Left ventricle myocardium superior (tissue), 1 donor: ENCODE measurements at places on chromosomes 12 and 14.
A peak's percentile ranks its signal among the peaks of the same experiment; 100 is the strongest.

DNA sequence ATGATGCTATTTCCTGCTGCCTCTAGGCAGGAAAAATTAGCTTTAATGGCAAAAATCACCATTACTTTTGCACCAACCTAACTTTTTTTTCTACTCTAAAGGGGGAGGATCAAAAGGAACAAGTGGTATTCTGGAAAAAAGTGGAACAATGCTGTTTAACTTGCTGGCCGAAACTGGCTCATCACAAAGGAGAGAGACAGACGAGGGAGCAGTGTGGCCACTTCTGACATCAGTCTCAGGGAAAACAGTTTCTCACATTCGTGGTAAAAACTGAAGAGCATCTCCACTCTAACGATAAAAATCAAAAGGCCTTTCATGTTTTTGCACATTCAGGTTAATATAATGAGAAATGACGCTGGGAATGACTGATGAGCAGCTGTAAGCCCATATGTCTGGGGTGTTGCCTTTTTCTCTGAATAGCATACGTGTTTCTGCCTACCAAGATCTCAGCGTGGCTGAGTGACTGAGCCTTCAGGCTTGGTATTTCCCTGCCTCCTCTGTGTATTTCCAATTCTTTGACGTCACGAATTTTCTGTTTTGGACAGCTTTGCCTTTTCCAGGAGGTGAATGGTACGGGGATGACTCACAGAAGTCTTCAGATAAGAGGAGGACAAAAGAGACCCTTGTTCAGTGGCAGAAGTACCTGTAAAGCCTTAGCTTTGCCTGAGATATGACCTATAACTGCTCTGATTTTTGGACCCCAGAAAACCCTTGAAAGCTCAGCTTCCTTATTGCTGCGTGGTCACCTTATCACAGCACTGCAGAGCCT is 358.8 kb downstream of the GLT1D1 start:
- DNase-seq = no peak

DNA sequence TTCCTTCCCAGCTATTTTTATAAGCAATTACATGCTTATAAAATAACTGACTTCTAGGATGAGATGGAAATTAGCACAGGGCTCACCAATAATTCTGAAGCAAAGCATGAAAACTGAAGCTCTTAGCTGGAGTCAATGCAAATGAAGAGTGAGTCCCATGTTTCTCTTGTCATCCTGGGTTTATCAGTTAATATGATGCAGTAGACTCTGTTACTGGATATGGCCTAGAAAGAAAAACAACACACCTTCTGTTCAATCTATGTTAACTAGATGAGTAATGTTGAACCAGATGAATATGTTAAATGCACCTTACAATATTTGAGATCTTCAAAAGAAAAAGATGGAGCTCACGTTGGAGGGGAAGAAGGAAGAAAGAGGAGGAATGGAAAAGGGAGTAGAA is 229.4 kb downstream of the DUSP6 start:
- no peak for DNase-seq

DNA sequence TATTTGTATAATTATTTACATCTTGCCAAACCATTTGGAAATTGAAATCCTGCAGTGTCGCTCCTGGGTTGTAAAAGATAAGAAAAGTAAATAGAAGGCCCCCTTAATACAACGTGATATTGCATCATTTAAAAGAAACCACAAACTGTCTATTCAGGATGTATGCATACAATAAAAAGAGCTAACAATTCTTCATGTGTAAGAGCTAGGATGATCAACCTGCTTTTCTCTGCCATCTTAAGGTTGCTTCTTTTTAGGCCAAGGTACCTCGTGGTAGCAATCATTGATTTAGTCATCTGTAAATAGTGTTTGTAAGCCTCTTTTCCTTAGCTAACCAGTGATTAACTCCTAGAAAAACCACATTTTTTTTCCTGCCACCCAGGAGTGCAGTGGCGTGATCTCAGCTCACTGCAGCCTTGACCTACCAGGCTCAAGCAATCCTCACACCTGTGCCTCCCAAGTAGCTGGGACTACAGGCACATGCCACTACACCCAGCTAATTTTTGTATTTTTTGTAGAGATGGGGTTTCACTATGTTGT is 3.3 kb upstream of the USP44 start:
- DNase-seq = no peak

GRCh38 chr14:22432348-22432976 is 156.6 kb downstream of the DAD1 start:
- no peak for DNase-seq

GRCh38 chr14:75063013-75063412 is 811 bp downstream of the ACYP1 start:
- DNase-seq = no peak

DNA sequence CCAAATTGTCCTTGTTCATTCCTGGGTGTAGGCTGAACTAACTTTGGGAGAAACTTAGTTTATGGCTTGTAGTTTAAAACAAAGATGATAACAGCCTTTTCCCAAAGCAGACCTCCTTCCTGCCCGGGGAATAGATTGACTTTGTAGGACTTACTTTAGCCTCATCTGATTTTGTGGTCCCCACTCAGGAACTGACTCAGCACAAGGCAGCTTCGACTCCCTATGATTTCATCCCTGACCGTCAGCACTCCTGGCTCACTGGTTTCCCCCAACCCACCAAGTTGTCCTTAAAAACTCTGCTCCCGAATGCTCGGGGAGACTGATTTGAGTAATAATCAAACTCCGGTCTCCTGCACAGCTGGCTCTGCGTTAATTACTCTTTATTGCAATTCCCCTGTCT is 40.1 kb upstream of the DDHD1 start:
- no peak for DNase-seq

DNA sequence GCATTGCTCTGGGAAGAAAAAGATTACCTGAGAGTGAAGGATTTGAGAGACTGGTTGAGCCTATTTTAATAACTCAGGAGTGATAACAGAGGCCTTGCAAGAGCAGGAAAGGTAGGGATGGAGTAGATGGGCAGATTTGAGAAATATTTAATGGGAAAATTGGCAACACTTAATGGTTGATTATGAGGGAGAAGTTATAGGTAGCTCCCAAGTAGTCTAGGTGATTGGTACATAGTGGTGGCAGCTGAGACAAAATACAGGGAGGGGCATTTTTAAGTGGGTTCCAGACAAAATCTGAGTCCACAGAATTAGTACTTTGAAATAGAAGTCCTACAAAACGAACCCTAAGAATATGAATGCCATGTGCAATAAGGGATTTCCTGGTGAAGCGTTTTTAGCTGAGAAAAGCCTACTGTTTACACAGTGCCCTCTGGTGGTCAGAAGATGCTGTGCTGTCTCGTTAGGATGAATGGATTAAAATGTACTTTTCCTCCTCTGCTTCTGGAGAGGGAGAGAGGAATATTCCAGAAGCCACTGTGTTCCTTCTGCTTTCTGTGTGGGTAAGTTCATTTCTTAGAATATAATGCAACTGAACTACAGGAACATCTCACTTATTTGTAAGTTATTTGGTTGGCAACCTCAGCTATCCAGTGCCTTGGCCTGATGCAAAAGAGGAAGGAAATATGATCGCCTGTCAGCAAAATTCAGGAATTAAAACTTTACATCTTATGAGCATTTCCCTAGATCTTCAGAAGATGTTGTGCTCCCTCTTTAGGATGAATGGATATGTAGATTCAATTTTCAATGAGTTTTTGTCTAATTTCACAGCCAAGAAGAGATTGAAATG is 6.5 kb downstream of the ZBTB1 start:
- no peak for DNase-seq

GRCh38 chr12:111467857-111468241 is 62.1 kb downstream of the SH2B3 start:
- no peak for DNase-seq

DNA sequence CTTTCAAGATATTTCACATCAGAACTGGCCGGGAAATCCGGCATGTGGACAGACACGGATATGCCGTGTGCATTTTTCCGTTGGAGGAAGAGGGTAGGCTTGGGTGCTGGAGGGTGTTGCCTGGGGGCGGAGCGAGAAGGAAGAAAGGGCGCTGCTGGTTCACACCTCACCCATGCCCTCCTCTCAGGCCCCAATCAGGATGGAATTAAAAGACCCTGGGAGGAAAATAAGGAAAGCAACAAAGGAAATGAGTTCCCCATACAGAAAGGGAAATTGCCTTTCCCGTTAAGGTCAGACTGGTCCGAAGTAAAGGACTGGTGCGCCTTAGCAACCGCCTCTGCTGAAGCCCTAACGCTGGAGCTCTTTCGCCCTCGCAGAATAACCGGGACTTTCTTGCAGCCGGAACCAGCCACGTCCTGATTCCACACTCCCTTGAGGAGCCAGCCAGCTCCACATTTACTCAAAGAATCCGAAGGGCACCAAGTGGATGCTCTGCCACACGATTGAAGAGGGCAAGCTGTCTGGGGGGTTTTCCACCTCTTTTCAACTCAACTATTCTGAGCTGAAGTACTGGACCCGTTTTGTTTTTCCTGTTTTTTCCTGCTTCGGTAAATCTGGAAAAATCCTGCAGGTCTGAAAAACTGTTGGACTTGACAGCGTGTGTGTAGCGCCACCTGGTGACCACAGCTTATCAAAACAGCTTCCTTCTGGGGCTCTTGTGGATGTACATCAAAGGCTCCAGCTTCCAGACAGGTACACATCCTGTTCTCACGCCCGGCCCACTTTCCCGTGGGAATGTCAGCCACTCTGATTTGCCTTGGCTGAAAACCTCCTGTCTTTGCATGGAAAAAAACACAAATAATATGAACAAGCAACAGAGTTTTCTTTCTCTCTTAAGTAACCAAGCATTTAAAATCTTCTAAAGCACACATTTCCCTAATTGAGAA is 37.6 kb upstream of the BCL2L14 start:
- peak; percentile 75 for DNase-seq

DNA sequence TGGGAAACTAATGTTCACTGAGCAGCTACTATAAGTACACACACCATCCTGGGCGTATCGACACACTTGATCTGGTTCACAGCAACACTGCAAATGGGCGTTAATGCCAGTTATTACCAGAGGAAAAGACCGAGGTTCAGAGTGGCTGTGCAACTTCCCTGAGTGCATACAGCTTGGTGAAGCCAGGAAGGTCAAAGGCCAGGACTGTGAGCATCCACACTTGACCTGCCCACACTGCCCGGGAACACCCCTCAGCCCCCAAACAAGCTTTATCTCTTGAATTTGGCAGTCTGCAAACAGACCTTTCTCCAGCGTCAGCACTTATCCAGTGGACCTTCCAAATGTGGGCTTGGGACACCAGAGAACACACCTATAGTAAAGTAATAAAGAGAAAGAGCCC is 312.6 kb downstream of the BCL11B start:
- DNase-seq = no peak

DNA sequence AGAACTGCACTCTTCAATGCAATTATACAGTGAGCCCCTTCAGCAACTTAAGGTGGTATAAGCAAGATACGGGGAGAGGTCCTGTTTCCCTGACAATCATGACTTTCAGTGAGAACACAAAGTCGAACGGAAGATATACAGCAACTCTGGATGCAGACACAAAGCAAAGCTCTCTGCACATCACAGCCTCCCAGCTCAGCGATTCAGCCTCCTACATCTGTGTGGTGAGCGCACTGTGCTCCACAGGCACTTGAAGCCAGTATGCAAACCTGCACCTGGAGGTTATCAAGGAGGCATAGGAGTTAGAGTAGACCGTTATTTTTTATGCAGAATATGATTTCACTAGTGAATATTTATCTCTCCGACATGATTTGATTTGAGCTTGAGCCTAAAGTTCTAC is 152.2 kb upstream of the OR4E1 start:
- DNase-seq = no peak

- peak; percentile 63 for DNase-seq
These were observed 133.2 kb downstream of the SCARB1 start for GRCh38 chr12:124730455-124730932.

DNA sequence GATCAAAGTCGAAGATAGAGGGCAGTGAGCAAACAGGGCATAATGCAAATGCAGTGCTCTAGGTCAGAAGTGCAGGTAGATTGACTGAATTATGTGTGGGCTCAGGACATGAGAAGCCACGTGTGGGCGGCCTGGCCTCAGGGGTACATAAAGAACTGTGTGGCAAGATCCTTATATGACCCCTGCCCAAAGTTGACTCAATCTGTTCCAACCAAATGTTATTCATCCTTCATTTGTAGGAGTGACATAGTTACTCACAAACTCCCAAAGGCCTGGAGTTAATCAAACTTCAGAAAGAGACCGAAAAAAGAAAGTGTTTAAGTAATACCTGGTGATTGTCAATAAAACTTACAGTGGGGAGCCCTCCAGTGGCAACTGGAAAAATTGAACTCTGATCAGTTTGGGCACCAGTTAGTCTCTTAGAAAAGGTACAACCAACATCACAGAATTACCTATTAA is 150.4 kb upstream of the FAR2 start:
- no peak for DNase-seq

DNA sequence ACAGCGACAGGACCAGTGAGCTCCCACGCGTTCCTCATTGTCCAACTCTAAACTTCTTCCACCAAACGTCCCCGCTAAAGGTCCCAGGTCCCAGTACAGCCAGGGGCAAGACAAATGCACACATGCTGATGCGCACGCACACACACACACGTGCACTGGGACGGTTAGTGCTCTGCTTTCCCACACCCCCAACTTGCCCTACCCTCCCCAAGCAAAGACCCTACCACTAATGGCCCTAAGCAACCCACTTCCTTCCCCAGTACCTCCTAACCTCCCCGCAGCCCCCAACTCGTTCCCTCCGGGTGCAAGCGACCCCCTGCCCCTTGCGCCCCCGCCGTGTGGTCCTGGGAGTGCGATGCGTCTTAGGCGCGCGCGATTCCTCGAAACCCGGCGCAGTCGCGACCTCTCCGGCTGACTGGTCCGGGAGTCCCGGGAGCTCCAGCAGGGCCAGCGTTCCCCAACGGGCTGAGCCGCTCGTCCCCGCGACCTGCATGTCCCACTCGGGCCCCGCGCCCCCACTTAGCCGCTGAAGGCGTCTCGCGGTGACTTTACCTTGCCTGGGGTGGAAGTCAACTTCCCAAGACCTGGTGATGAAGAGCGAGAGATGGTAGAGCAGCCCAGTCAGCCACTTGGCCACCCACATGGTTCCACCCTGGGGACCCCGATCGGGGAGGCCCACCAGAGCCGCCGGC is 578 bp downstream of the ADAMTS20 start:
- DNase-seq = no peak

DNA sequence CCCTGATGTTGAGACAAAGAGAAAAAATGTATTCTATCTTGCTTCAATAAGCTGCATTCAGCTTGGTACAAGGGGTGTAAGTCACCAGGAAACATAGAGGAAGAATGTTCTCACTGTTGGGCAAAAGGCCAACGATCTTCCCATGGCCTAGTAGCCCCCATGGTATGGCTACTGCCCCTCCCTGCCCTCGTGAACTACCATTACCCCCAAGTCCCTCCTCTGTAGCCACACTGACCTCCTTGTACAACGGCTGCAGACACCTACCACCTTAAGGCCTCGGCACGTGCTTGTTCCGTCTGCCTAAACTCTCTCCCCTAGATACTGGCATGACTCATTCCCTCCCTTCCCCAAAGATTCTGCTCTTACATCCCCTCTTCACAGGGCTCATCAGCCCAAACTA is 81.9 kb upstream of the ANO2 start:
- DNase-seq = no peak

- peak; percentile 27 for DNase-seq
These were observed 6.5 kb downstream of the AHNAK2 start for GRCh38 chr14:104971447-104972240.

- DNase-seq = peak; percentile 60
These were observed 536 bp upstream of the DAAM1 start for GRCh38 chr14:59187802-59188460.
